Epithelial cell of umbilical artery (primary cell): ENCODE measurements at places on chromosomes 7 and 10. TPM values are rescaled to one million over a fixed set of nuclear protein-coding genes. Genes with fewer than 3 reads are reported as not detected.

CPN1 gene
- not detected in 2 replicates for total RNA-seq

CFAP69 gene
- 1.2 and 1.6 TPM in 2 replicates for total RNA-seq

GDF2 gene
- total RNA-seq, result not detected in 2 replicates

CTAGE4 gene
- 0.30 TPM in 1 of 2 replicates, not detected in the other for total RNA-seq
